ENCODE measurements at places on chromosomes 1 and 21.

GRCh38 chr21:45022348-45022675 is 52.1 kb upstream of the ADARB1 start:
- no peak for DNase-seq

DNA sequence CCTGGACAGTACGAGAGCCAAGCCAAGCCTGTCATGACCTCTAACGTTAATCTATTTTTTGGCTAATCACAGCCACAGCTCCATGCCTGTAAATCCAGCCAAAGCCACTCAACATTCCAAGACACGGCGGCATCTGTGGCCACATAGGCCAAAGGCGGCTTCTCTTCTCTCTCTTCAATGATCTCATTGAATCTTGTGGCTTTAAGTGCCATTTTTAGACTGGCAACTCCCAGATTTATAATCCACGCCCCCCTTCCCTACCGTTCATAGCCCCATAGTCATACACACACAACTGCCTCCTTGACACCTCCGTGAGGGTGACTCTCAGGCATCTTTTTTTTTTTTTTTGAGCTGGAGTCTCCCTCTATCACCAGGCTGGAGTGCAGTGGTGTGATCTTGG is 5.7 kb upstream of the SELENON start:
- no peak for DNase-seq

DNA sequence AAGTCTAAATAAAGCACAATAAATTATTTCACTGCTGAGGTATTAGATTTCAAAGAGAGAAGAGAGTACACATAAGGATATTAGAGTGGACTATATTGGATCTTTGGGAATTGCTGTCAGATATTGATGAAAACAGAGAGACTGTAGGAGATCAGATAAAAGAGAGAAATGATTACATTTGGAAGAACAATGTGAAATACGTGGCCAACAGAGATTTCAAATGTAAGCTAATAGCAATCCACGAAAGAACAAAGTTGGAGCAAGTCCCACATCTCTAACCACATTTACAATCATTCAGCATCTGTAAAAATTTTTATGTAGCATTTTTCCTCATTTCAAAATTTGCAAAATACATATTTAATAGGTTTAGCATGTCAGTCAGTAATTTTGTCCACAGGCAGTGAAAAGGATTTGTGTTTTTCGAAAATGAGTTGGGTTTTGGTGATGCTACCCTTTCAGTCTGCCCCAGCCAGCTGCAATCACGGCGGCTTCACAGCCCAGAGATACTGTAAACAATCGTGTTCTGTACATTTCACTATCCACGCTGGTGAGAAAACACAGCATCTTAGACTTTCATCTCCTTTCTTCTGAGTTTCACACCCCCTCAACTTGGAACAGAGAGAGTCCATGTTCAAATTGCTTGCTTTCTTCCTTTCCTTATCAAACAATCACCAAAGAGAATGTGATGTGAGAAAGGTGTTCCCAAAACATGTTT is 209.1 kb upstream of the LYPLAL1 start:
- no peak for DNase-seq

GRCh38 chr1:152148981-152149380 is 10.0 kb downstream of the RPTN start:
- DNase-seq: no peak

- no peak for DNase-seq
Observed at GRCh38 chr1:21229246-21230000, 52.7 kb upstream of the EIF4G3 start.

DNA sequence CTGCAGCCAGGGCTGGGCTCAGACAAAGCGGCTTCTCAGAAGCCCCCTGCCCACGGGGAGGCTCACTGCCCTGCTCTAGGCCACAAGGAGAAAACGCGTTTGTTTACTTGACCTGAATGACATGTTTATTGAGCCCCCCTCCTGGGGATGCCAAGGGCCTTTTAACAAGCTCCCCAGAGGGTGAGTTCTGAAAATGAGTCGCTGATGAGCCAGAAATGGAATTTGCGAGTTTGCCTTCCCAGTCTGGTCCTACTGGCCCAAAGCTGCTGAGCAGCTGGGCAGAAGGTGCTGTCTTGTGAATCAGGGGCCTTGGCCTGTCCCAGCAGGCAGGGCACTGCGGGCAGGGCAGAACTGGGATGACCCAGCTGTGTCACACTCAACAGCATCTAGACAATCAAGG is 120.6 kb downstream of the SYF2 start:
- DNase-seq: no peak

- no peak for DNase-seq
Observed at GRCh38 chr1:111204983-111205713, 4.7 kb upstream of the DENND2D start.

Measured in upper lobe of left lung (tissue), 6 donors.